NCI-H526 (cell line): ENCODE measurements at places on chromosomes 3 and 15.

GRCh38 chr15:41847206-41847605 is 8.6 kb downstream of the PLA2G4B start:
- DNase-seq, result no peak

GRCh38 chr3:141557961-141558706 is 71.3 kb downstream of the RASA2 start:
- DNase-seq, result no peak

DNA sequence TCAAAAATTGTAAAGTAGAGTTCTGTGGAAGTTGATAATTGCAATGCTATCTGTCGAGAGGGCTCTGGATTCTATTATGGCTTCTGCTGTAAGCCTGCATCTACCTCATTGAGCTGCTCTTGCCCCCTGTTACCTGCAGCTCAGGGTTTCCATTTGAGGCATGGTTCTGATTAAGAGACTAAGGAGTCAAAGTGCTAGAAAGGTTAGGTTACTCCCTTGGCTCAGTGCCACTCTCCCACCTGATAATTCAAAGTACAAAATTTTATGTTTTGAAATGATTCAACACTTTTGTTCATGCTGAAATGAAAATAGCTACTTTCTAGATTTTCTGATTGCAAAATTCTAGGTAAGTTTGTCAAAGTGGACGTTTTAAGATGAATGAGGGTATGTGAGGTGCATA is 220.5 kb upstream of the SATB1 start:
- no peak for DNase-seq

DNA sequence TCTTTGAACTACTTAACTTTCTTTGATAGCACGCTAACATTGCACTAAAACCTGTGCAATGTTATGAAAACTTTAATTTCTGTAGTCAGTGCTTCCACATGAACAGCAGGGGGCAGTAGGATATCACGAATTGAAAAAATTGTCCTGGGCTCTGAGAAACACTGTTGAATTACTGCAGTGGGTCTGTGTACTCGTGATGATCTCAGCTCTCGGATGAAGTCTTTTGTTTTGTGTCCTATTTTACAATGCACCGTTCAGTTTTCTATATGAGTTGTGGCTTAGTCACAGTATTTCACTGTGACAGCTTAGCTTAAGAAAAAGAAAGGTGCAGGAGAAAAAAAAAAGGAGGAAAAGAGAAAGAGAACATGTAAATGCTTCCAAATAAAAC is 141.3 kb upstream of the CCDC54 start:
- peak; percentile 33 for DNase-seq

DNA sequence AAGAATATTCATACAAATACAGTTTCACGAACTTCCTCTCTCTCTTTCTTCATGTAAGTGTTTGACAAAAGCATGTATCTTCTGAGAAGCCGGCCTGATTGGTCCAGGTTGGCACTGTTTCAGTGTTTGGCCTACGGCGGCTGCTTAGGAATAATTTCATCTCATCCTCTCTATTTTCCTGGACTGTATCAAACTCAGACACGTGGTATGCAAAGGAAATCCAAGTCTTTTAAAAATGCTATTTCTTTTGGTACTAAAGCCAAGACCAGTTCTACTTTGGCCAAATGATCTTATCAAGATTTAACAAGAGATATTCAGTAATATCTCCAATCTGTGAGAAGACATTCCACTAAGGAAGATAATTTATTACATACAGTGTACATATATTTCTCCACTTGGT is 152.8 kb downstream of the TIGIT start:
- DNase-seq, result peak; percentile 43

GRCh38 chr15:50813865-50814264 is 48.4 kb upstream of the SPPL2A start:
- DNase-seq, result no peak

DNA sequence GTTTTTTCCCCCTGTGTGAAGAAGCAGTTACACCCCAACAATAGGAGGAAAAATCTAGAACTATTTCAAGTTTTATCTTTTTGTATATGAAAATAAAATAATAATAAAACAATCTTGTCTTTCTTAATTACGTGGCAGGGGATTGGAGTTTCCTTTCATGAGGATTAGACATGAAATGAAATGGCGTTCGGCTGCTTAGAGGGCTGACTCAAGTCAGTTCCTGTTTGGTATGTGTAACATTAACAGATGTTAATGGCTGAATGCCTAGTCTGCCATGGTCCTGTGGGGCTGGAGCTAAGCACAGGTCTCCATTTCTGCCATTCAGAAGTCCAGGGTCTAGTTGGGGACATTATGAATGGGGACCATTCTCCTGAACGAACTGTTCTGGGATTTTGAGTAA is 3.1 kb upstream of the EXOG start:
- no peak for DNase-seq

- DNase-seq, result no peak
Measured at GRCh38 chr3:114227076-114227475, 10.3 kb downstream of the ZNF80 start.

DNA sequence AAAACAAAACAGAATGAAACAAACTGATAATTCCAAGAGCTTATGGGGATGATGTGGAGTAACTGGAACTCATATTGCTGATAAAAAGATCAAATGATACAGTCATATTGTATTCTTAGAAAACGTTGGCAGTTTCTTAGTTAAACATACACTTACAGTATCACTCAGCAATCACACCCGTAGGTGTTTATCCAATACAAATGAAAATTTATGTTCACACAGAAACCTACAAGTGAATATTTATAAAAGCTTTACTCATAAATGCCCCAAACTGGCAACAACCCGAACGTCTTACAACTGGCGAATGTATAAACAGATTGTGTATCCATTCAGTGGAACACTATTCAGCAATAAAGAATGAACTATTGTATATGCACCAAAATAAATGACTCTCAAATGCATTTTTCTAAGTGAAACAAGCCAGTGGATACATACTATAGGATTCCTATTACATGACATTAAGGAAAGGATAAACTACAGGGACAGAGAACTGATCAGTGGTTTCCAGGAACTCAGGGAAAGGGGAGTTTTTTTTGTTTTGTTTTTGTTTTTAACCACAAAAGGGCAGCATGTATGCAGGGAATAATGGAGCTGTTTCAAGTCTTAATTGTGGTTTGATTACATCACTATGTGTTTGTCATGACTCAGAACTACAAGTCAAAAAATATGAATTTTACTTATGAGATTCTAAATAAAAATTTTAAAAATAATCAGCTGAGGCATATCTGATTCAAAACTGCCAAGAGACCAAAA is 71.8 kb upstream of the NDUFB4 start:
- no peak for DNase-seq

DNA sequence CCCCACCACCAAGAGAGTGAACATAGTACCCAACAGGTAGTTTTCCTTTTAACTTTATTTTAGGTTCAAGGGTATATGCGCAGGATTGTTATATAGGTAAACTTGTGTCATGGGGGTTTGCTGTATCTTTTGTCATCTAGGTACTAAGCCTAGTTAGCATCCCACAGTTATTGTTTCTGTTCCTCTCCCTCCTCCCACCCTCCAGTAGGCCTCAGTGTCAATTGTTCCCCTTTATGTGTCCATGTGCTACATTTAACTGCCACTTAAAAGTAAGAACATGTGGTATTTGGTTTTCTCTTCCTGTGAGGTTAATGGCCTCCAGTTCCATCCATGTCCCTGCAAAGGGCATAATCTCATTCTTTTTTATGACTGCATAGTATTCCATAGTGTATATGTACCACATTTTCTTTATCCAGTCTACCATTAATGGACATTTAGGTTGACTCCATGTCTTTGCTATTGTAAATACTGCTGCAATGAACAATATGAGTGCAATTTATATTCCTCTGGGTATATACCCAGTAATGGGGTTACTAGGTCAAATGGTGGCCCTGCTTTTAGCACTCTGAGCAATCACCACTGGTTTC is 66.2 kb downstream of the ST3GAL6 start:
- no peak for DNase-seq

- no peak for DNase-seq
Measured at GRCh38 chr3:41518626-41519025, 319.3 kb downstream of the CTNNB1 start.

- DNase-seq, result no peak
Measured at GRCh38 chr15:60072826-60073465, 68.8 kb downstream of the FOXB1 start.

GRCh38 chr3:111033470-111034050 is 38.1 kb upstream of the NECTIN3 start:
- DNase-seq, result no peak

DNA sequence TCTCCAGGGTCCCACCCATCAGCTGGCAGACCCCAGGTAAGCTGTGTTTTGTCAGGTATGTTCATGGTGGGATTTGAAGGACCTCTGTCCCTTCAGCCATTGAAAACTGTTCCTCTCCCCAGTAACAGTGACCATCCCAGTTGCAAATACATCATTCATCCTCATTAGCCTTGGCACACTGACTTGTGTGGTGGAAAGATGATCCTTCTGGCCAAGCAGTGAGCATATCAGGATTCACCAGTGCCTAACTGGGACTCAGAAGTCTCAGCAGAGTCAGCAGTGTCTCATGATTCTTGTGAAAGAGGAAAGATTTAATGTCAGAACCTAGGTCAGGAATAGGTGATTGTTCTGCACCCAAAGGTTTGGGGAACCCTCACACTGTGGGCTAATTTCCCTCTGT is 90.2 kb downstream of the DNAJB8 start:
- no peak for DNase-seq

DNA sequence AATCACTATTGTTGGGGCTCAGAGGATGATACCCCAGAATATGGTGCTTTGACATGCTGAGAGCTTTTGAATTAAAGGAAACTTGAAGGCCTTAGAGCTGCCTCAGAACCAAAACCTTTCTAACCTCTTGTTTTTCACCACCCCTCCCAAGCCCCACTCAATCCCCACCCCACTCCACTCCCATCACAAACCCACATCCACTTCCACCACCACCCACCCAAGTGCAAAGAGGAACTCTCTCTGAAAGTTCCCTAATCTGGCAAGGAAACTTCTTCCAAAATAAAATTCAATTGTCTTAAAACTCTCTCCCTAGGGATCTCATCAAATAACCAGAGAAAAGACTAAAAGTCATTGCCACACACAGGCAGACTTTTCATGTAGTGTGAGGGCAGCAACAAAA is 301.2 kb upstream of the ARHGEF26 start:
- no peak for DNase-seq

DNA sequence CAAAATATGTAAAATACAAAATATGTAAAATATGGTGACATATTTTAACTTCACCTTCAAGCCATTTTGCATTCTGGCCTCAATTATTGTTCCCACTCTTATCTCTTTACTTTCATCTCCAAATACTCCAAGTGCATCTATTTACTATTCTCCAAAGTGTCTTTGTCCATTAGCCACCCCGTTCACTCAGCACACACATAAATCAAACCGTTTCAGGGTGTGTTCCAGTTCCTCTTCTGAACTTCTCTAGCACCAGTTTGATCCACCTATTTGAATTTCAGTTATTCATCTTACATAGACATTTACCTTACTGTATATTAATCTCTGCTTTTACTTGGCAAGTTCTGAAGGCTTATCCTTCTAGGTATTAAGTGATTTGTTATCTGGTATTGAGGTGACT is 45.1 kb downstream of the SGO1 start:
- DNase-seq, result no peak

DNA sequence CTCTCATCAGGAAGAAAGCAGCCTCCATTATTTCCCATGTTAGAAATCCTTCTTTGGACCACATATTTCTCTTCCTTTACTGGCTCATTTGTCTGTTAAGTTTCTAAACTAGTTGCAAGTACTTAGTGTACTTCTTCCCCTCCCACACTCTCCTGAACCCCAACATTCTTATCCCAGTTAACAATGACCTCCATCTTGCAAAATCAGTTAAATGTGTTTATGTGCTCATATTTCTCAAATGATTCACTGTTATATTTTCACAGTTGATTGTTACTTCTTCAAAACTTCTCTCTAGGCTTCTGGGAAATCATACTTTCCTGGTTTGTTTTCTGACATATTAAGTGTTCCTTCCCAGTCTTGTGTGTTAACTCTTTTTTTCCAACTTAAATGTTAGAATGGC is 856.9 kb downstream of the EPHA3 start:
- no peak for DNase-seq

GRCh38 chr3:38396861-38397260 is 50.3 kb downstream of the XYLB start:
- no peak for DNase-seq

- no peak for DNase-seq
Measured at GRCh38 chr3:55965776-55966175, 478.7 kb upstream of the WNT5A start.

DNA sequence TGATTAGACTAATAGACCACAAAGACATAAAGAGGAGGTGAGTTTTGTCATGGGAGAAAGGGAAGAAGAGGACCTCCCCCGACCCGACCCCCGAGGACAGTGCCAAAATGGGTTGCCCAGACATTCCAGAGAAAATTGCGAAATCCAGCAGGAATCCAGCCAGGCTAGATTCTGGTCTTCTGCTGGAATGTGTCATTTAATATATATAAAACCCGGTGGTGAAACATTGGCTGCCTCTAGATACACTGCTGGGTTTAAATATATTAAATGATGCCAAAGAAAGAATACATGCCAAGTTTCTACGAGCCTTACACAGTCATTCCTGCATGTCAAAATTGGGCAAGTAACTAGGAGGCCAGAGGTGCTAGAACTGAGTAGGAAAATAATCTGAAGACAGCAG is 45.3 kb upstream of the SPESP1 start:
- no peak for DNase-seq

DNA sequence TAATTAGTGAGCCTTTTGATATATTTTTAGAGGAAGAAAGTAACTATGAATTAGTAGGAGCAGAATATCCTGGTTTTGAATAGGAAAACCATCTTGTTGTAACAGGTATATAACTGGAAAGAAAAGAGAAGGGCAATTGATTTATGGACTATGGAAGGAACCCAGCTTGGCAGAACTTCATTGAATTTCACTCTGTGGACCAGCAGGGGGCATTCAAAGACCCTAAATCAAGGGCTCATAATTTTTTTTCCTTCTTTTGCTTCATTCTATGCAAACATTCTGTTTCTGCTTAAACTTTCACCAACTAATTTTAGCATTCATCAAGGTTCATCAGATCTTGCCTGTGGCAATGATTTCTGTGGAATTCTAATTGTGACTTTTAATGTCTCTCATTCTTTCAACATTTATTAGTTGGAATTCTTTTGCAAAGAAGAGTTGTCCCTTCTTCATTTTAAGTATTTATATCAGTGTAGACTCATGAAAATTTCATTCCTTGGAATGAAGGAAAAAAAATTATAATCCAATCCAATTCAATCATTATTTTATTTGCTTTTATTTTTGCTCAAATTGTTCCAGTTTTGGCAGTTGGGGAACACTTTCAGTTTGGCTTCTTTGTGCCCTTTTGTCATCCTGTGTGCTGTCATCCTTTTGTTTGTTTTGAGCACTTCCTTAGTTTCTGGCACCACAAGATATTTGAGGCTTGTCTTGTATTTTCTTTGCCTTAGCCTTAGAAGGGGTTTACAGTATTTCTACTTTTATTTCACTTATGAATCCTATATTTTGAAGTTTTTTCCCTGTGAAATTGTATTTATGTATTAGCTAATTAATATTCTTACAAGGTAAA is 30.4 kb downstream of the NXPE3 start:
- no peak for DNase-seq

DNA sequence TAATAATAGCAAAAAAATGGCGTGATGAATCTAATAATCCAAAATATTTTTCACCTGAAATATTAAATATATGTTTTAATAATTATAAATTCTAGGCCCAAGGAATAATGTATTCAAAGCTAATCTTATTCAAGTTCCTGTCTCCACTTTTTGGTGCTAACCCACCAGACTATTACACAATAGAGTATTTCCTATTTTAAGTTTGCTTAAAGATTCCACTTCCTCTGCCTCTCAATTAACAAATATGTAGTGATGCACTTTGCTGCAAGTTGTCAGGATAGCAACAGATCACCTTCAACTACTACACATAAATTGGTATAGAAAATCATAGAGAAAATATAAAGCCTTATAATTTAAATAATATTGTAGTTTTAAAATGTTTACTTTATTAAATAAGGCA is 467.5 kb downstream of the C3orf38 start:
- DNase-seq, result no peak
